ENCODE measurements at places on chromosomes 4 and X.

- no peak for DNase-seq
These were observed 808.9 kb downstream of the RPA4 start for GRCh38 chrX:97692575-97692974.

GRCh38 chr4:7183161-7183560 lies 9.2 kb upstream of the SORCS2 start:
- DNase-seq: no peak

DNA sequence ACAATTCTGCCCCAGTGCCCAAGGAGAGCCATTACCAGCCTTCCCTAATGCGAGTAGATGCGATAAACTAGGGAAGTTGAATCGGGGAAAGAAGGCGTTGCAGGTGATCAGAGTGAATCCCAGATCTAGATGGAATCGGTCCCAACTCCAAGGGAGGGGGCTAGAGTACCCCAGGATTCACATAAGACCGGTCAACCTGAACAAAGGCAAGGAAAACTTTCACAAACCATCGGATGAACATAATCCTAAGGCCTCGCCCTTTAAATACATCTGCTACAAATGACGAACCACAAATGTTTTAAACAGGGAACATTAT lies 11.2 kb upstream of the ZCCHC13 start:
- DNase-seq: no peak

DNA sequence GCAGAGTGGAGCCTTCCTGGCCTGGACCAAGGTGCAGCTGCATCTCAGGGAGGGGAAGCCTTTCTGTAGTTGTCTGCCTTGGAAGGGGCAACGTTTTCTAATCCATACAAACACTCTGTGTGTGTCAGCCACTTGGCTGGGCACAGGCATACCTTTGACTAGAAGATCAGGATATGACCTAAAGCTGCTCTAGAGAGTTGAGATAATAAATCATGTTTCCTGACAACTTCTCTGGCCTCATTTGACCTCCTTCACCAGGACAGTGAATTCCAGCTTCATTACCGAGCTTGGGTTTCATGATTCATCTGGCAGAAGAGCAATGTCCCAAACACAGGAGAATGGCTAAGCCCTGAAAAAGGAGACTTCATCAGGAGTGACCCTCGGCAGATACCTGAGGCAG lies 89.6 kb upstream of the KIT start:
- DNase-seq: no peak

DNA sequence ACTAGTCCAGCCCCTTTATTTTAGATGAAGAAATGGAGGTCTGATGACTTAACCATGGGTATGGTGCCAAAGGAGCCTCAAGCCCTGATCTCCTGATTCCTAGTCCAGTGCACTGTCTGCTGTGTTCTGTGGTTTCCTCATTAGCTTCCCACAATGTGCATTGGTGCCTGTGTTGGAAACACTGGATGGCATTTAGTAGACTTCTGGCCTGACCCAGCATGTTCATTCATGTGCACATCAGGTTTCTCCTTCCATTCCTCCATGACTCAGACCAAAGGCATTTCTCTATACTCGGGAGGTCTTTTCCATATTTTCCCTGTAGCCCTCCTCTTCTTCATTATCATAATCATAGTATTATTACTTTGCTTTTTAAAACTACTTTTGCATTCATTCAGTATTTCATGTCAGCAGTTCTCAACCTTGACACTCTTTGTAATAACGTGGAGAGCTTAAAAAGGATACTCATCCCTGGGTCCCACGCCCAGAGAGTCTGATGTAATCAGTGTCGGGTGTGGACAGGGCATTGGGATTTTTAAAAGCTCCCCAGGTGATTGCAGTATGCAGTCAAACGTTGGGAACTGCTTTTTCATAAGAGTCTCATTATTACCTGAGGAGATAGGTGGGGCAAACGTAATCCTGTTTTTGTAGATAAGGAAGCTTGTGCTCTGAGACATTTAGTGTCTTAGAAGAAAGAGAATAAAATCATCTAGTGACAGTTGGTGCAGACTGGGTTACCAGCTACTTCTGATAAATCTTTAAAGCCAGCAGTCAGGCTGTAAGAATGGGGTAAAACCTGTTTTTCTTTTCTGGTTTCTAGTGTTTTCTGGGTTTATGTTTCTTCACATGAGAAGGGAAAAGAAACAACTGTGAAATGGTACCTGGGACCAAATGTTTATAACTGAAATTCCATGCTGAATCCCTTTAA lies 40.9 kb upstream of the XK start:
- DNase-seq: no peak

GRCh38 chr4:115249808-115250207 lies 136.4 kb upstream of the NDST4 start:
- DNase-seq: no peak

DNA sequence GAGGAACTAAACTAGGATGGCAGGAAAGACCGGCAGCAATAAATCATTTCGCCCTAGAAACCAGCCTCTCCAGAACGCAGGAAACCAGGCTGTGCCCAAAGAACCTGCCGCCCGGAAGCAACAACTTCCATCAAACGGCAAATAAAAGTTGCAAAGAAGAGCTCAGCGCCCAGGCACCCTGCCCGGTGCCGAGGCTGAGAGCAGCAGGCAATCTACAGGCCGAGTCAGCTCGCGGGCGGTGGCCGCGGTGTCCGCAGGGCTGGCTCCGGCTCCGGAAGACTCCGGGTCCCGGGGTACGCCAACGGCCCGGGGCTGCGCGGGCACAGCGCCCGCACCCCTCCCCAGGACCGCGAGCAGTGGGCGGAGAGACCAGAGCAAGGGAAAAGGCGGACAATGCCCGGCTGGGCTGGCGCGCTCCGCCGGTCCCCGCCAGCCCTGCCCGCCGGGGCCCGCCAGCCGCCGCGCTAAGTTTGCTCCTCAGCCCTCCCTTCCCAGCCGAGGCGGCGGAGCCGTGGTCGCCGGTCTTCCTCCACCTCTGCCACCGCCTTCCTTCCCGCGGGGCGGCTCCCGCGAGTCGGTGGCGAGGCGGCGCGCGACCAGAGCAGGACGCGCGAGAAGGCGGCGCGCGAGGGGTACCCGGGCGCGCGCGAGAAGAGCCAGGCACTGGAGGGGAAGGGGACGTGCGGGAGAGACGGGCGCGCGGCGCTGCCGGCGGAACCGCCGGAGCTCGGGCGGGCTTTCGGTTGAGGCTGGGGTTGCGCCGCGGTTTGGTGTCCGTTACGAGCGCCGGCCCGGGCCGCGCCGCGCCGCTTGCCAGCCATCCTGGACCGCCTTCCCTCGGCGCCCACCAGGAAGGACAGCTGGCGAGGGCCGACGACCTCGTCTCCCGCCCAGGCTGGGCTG lies 733 bp downstream of the FRYL start:
- DNase-seq: peak; percentile 79

DNA sequence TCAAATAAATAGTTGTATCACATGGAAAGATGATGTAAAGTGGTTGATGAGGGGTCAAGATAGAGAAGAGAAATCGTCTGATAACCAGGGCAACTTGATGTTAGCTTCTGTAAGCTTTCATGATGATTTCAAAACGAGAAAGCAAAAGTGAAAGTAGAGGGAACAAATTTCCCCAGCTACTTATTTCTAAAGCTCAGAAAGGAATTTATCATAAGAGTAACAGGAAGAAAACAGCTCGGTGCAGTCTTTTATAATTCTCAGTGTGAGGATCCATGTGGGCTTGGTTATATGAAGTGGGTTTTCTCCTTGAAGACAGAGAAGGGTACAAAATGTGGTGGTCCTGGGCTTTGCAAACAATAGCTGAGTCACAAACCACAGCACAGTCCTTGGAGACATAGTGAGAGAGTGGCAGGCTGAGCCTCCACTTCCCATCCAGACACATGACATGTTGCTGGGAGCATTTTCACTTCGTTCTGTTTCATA lies 32.1 kb upstream of the GLRA2 start:
- no peak for DNase-seq

DNA sequence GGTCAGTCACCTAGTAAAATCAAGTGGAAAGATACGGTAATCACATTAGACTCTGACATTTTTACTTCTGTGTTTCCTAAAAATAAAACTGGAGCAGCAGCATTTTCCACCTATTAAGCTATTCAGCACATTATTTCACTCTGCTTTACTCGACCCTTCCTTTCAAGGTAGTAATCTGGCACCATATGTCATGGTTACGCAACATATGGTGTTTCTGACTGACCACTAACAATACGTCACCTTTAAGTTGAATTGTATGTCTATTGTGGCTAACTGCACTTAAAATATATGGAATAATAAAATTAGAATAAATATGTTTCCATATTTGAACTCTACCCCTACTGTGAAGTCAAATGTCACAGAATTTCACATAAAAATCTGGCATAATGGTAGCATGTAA lies 168.8 kb downstream of the CDS1 start:
- DNase-seq: no peak

GRCh38 chr4:15758294-15758693 lies 19.8 kb upstream of the CD38 start:
- no peak for DNase-seq

- DNase-seq: no peak
These were observed 909.4 kb downstream of the FSTL5 start for GRCh38 chr4:161254375-161254774.

DNA sequence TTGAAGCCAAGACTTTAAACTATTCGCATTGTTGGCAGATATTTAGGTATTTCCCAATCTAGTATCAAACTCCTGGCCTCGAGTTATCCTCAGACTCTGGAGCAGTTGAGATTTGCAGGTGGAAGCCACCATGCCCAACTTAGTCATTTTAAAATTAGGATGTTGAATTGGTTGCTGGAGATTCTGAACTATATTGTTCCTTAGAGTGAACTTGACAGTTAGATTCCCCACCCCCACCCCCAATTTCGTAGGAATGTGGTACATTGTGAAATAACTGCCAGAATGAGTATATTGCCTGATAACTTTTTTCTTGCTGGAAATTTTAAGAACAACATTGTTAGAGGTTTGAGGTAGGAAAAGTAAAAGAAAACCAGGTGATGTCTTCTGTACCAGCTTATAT lies 2.3 kb downstream of the NOCT start:
- no peak for DNase-seq

DNA sequence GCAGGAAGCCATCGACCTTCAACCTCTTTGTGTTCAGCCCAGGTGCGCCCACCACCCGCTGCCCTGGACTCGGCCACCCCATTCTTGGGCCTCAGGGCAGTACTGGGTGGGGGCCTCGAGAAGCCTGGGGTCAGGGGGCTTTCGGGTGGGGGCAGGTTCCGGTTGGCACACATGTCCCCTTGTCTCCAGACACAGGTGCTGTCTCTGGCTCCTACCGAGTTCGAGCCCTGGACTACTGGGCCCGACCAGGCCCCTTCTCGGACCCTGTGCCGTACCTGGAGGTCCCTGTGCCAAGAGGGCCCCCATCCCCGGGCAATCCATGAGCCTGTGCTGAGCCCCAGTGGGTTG lies 7.4 kb upstream of the FGFRL1 start:
- DNase-seq: no peak

GRCh38 chrX:68823413-68824151 lies 5.2 kb upstream of the EFNB1 start:
- DNase-seq: no peak

DNA sequence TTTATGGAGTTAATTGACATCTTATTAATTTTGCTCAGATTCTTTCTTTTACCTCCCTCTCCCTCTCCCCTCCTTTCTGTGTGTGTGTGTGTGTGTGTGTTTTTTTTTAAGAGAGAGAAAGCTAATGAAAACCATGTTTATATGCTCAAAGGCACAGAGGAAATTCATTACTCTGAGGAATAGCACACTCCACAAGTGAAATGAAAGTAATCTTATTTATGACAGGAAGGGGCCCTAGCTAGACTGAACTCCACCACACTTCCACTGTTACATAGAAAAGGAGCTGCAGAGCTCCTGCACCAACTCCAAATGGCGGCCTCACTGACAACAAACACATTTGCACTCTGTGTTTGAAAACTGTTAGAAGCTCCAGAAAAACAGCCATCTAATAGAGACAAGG lies 150.6 kb downstream of the RASL11B start:
- DNase-seq: no peak

DNA sequence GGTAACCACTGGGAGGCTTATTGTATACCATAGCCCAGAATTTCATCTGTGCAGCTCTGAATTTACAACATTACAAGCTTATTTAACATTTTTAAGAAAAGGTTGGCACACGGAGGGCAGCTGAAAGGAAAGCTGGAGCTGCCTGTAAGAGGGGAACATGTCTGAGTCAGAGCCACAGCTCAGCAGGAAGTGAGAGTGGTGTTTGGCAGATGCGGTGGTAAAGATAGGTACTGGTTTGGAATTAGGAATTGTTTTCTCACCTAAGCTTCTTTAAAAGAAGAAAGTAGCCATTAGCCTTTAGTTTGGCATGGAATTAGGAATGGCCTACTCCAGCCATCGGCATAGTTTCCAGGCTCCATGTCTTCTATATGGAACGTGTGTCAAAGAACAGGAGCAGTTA lies 172.5 kb upstream of the ANXA3 start:
- DNase-seq: no peak

- no peak for DNase-seq
These were observed 73.2 kb upstream of the NKX1-1 start for GRCh38 chr4:1479454-1479853.

DNA sequence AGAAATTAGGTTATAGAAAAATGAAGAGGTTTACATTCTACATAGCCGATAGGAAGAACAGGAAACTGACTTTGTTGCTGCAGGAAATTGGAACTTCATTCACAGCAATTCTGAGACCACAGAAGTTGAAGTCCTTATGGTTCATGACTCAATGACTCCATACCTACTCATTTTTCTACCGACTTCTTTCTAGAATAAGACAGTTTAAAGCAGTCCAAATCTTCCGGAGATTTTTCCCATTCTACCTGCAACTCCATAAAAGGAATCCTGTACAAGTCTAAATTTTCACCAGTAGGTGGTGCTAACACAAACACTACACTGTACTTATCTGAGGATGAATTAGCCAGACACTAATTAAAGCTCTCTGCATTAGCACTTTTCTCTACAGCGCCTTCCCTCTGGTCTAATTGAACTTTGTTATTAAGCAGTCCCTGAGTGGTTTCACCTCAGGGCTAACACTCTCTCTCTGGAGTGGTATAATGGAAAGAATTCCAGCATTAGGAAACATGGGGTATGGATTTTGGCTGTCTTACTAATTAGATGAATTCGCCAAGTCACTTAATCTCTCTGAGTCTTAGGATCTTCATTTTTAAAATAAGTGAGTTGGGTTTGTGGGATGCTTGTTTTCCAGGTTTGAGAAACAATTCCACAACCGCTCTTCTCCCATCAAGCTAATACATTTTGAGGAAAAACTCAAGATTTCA lies 167.9 kb downstream of the SMIM20 start:
- peak; percentile 49 for DNase-seq

GRCh38 chr4:6965329-6965728 lies 55.7 kb downstream of the TBC1D14 start:
- DNase-seq: no peak

GRCh38 chrX:53116101-53116500 lies 22.2 kb downstream of the KANTR start:
- DNase-seq: peak; percentile 0

- no peak for DNase-seq
These were observed 341.0 kb downstream of the ARHGAP24 start for GRCh38 chr4:85815796-85816459.

GRCh38 chr4:16852644-16853043 lies 45.8 kb downstream of the LDB2 start:
- DNase-seq: no peak

DNA sequence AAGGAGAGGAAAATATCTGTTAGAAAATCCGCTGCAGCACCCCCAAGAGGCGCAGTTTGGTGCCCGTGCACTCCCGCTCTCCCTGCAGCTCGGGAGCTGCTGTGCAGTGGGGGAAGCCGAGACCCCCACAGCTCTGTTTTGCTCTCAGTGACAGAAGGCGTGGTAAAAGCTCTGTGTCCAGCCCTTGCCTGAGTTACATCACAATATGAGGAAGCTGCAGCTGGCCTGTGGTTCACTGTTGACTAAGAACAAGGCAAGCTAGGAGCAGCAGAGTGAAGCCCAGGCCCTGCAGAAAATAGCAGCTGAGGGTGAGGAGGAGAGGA lies 88.5 kb upstream of the ADRA2C start:
- DNase-seq: no peak

- DNase-seq: no peak
These were observed 98.0 kb upstream of the MAP9 start for GRCh38 chr4:155474758-155475157.
